Stimulated activated CD4-positive, alpha-beta T cell treated with anti-CD3 and anti-CD28 coated beads, Interleukin-4, amount 100 ng/mL, for 24 hours (primary cell): ENCODE measurements at places on chromosomes 13 and 19.
A peak's percentile ranks its signal among the peaks of the same experiment; 100 is the strongest.

- DNase-seq, result no peak
Measured at GRCh38 chr13:94716016-94716415, 3.7 kb upstream of the SOX21 start.

DNA sequence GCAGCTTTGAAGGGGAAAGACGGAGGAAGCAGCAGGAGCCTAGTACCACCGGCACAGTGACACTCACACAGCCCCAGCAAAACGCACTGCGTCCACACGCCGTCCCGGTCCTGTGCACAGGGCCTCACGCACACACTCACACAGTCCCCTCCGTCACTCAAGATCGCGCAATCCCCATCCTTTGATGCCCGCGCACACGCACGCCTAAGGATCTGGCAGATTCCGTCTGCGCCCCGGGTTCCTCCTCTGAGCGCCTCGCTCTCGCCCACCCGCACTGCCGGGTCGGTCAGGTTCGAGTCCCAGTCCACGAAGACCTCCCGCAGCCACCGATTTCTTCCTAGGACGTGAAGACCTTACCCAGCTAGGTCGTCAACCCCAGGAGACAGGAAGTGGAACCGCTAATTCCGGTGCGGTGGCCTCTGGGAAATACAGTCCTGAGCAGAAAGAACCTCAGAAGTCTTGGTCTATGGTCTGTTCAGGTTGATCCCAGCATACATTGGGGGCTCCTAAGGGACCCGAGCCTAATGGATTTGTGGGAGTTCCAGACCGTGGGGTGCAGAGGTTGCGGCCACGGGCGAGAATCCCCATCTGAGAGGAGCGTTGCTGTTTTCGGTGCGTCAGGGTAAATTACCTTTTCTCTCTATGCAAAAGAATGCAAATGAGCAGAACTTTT is at the start of gene ZNF780B:
TSS of gene ZNF780B (minus strand) at position 400 of the 673 bp plus-strand sequence. CDS start 5,899 bp downstream, outside the sequence.
- peak; percentile 73 for DNase-seq

DNA sequence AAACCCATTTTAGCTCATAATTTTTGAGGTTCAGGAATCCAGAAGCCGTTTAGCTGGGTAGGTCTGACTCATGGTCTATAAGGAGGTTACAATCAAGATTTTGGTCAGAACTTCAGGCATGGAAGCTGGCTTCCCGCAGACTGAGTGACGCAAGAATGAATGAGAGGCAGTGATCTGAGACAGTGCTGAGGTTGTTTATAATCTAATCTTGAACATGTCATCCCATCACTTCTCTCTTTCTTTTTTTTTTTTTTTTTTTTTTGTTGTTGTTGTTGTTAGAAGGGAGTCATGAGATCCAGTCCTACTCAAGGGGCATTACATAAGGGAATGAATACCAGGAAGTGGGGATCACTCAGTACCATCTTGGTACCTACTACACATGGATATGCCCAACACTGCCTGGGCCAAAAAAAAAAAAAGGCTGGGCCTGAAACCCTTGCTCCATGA is 217.4 kb downstream of the DLEU7 start:
- no peak for DNase-seq

GRCh38 chr13:24500977-24501376 is 11.6 kb downstream of the PARP4 start:
- DNase-seq, result no peak

- no peak for DNase-seq
Measured at GRCh38 chr13:40927929-40928328, 91.2 kb downstream of the ELF1 start.

DNA sequence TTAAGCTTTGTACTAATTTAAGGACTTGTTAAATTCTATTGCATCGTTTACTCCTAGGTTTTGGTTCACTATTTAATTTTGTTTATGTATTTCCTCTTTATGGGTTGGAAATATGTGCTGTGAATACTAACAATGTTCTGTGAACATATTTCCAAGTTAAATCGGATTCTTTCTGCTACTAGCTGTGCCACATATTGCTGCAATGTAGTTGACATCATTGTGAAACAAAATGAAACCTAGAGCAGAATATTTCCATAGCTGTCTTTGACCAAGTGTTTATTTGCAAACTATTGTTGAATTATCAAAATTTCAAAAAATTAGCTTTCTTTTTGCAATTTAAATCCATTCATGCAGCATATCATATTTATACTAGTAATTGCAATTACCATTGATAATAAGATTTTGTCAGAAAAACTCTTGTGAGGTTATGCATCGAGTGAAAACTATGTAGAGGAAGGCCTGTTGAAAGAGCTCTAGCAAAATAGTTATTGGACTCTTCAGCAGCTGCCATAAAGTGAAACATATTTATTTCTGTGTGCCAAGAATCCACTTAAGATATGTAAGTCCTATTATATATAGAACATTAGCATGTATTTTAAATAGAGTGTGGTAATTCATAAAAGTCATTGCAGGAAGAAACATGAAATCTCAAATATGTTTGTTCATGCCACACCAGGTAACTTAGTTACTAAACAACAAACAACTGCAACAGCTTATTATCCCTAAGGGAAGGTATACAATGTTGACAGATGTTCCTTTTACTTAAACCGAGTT is 575.1 kb downstream of the SLITRK6 start:
- DNase-seq, result no peak

DNA sequence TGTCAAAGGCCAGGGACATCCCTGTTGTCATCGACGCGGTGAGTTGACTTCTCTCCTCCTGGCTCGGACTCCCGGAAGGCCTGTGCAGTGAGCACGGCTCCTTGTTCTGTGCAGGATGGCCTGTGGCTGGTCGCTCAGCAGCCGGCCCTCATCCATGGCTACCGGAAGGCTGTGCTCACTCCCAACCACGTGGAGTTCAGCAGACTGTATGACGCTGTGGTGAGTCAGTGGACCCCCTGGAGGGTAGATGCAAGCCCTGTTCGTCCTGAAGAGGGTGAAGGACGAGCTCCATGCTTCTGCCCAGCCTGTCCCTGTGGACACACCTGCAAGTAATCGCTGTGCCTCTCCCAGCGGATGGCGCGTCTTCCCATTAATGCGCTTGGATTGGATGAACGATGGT is 19.2 kb downstream of the NAXD start:
- no peak for DNase-seq

- DNase-seq, result no peak
Measured at GRCh38 chr19:6590258-6590826, 608 bp downstream of the CD70 start.

DNA sequence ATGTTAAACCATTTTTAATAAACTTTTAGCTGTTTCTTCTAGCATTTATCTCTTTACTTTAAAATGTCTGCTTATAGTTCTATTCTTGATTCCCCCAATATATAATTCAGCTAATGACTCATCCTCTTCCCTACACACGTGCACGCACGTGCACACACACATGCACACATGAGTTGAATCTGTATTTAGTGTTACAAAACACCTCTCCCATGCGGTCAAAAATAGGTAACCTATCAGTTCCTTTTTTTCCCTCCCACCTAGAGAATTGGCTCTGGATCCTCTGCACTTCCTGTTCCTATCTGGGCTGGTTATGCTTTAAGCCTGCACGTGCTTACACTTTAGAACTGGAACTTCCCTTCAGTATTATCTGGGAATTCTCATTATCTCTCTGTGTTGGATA is 144.1 kb downstream of the PAN3 start:
- no peak for DNase-seq

DNA sequence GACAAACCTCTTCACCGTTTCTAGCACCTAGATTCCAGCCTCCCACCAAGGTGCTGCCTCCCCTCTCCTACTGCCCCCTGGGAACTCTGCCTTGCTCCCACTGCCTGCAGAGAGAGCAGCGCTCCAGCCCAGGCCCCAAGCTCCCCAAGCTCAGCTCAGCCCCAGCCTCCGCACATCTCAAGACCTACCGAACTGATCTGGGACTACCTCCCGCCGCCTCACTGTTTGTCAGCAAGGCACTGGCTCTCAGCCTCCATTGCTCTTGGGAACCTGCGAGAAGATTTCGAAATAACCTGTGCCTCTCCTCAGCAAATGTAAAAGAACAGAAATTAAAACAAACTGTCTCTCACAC is 92.4 kb upstream of the GPR183 start:
- no peak for DNase-seq

DNA sequence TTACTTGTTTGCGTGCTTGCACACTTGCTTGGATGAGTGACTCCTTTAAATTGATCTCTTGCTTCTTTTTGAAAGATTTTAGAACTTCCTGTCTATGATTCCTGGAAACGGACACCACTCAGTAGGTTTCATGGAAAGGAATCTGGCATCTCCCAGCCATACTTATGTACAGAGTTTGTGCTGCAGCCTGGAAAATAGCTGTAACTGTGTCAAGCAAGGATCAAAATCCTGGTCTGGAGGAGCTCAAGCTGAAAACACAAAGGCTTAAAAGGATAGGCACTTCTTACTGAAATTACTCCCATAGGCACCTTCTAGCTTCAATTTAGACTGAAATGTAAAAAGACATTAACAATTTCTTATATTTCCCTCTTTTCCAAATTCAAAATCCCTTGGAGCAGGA is 1.4 kb upstream of the FREM2 start:
- no peak for DNase-seq

DNA sequence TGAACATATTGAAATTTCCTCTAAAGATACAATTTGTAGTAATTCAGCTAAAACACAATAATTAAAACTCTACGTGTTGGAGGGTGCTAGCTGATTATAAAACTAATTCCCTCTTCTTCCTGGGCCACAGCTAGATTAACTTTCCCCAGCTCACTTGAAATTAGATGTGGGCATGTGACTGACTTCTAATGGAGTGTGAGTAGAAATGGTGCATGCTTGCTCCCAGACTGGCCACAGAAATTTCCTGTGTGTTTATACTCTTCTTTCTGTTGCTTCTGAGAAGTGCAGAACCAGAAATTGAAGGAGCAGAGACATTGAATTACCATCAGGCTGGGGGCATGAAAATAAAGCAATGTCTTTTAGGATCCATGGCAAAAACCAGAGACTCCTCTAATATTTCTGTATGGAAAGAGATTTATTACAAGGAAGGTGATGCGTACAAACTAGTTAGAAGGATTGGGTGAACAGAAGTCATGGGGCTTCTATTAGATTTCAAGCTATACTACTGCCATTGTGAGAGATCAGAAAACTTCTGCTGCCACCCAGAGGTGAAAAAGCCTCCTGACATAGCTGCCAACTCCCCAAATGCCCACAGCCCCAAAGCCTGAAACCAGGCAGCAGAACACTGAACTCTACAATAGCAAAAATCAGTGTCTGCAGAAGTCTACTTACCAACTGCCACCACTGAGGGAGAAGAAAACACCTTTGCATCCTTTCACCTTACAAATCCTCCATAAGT is 379.2 kb upstream of the MIR17HG start:
- DNase-seq, result no peak

DNA sequence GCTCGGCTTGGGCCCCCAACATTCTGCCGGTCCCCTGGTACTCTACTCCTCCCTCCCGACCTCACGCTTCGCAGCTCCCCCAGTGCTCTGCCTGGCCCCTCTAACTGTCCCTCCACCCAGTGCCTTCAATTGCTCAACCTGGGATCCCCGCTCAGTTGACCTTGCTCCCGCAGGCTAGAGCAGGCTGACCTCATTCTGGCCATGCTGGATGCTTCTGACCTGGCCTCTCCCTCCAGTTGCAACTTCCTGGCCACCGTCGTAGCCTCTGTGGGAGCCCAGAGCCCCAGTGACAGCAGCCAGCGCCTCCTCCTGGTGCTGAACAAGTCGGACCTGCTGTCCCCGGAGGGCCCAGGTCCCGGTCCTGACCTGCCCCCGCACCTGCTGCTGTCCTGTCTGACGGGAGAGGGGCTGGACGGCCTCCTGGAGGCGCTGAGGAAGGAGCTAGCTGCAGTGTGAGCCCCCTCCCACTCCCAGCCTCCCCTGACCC is 3.6 kb downstream of the GTPBP3 start:
- DNase-seq, result no peak

- no peak for DNase-seq
Measured at GRCh38 chr13:109868578-109869311, 82.4 kb upstream of the IRS2 start.

DNA sequence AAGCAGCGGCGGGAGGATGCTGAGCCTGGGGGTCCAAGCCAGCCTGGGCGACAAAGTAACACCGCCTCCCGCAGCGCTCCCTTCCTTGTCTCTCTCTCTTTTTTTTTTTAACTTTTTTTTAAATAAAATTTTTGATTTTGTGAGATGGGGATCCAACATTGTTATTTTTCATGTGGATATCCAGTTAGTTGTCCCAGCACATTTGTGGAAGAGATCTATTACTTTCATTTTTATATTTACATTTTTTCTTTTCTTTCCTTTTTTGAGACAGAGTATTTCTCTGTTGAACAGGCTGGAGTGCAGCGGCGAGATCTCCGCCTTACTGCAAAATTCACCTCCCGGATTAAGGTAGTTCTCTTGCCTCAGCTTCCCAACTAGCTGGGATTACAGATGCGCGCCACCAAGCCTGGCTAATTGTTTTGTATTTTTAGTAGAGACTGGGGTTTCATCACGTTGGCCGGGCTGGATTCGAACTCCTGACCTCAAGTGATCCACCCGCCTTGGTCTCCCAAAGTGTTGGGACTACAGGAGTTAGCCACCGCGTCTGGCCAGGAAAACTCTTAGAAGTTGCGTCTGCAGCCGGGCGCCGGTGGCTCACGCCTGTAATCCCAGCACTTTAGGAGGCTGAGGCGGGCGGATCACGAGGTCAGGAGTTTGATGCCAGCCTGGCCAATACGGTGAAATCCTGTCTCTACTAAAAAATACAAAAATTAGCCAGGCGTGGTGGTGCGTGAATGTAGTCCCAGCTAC is 19.4 kb downstream of the ZNF816 start:
- DNase-seq, result no peak

- DNase-seq, result no peak
Measured at GRCh38 chr19:16946951-16947940, 58.4 kb downstream of the F2RL3 start.

DNA sequence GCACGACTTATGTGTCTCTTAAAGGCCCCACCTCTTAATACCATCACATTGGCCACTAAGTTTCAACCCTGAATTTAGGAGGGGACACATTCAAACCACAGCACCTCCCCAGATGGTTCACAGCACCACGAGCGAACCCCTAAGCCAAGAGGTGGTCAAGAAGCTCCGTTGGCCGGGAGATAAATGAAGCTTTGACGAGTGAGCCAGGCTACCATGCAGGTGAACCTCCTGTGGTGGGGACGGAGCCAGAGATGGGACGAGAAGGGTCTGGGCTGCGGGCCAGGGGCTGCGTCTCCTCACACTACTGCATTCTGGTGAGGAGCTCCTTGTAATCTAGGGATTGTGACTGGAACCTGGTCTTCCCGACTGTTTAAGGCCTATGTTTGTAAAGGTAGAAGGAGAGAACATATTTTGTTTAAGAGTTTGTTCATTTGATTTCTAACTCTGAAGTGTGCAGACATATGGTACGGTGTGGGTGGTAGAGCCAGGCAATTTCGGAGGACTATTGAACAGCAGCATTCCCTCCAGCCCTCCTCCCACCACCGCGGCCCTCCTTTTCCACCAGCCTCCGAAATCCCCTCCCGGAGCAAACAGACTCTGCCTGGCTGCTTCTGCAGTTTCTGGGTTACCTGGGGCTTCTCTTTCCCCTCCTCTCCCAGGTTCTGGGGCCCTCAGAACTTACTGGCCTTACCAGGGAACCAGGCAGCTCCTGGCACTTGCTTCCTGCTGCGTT is 31.3 kb downstream of the SIAH3 start:
- no peak for DNase-seq

- no peak for DNase-seq
Measured at GRCh38 chr13:74229242-74229641, 95.0 kb upstream of the KLF12 start.

- DNase-seq, result no peak
Measured at GRCh38 chr13:107767119-107767518, 448.2 kb downstream of the LIG4 start.
